ENCODE measurements at places on chromosomes 3 and 15.

DNA sequence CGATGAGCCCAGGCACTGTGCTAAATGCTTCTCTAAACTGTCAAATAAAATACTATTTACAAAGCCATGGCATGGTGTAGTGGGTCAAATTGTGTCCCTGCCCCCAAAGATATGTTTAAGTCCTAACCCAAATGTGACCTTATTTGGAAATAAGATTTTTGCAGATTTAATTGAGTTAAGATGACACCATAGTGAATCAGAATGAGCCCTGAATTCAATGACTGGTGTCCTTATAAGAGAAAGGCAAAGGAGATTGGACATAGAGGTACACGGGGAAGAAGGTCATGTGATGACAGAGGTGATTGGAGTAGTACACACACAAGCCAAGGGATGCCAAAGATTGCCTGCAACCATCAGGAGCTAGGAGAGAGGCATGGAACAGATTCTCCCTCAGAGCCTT lies 121.6 kb upstream of the VEPH1 start:
- no peak for DNase-seq

GRCh38 chr15:25710184-25710583 lies 152.9 kb downstream of the ATP10A start:
- no peak for DNase-seq

GRCh38 chr3:160169139-160169976 lies 55.9 kb upstream of the C3orf80 start:
- no peak for DNase-seq

- no peak for DNase-seq
These were observed 36.8 kb downstream of the MTMR10 start for GRCh38 chr15:30954674-30955073.

DNA sequence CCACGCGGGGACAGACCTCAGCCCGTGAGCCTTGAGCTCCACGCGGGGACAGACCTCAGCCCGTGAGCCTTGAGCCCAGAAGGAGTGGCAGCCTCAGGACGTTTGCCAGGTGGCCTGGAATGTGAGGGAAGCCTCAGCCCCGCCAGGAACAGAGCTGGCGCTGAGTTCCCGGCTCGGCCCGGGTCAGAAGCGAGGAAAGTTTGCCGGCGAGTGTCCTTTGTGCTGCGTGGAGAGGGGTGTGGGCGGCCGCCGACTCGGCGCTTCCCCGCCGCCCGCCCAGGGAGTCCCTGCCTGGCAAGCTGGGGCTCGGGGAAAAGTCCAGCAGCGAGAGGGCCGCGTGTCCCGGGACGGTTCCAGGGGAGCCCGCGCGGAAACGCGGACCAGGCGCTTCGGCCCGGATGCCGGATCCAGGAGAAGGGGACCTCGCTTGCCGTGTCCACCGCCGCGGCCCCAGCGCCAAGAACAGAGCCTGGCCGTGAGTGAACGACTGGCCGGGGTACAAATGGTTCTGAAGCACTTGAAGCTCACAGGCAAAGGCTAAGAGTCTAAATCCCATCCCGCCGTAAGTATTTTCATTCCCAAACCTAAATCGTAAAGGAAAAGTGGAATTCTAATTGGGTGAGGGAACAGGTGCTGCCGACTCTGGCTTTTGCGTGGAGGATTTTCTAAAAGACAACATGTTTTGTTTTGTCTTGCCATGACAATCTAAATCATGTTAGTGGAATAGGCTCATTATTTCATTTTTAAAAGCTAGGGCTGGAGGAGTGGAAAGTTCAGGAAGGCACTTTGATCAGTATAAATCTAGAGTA lies 1.7 kb downstream of the LRRN1 start:
- peak; percentile 37 for DNase-seq

DNA sequence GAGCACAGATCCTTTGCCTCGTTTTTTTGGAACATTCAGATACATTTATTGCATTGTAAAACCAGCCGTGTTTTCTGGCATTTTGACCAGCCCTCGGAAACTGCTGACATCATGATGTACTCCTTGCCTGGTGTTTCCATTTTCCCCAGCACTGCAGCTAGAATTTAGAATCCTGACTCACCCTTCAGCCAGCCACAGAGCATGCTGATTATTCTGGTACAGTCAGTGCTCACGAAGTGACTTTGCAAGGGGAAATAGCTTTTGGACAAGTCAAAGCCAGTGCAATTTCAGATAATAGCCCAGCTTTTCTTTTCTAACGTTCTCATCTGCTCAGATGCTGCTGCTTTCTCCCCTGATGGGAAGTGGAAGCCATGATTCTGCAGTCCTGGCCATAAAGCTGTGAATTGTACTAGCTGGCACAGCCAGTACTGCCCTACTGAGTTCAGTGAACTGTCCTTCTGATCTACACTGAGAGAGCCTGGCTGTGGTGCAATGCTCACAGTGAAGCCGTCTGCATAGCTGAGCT lies 12.1 kb upstream of the CNBP start:
- peak; percentile 77 for DNase-seq

DNA sequence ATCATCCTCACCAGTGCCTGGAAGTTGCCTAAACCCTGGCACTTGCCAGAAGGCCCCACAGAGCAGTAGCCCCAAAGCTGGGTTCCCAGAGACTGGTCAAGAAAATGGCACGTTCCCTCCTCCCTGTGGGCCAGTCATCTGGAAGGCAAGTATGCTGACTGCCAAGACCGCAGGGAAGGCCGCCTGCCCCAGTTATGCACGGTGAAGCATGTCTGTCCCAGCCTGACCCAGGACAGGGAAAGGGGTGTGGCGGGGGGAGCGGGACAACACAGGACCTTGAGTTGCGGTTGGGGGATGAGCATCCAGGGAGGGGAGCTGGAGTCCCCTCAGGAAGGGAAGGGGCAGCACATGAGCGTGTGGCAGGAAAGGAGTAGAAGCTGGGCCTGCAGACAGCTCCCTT lies 33.0 kb downstream of the RBPMS2 start:
- no peak for DNase-seq

DNA sequence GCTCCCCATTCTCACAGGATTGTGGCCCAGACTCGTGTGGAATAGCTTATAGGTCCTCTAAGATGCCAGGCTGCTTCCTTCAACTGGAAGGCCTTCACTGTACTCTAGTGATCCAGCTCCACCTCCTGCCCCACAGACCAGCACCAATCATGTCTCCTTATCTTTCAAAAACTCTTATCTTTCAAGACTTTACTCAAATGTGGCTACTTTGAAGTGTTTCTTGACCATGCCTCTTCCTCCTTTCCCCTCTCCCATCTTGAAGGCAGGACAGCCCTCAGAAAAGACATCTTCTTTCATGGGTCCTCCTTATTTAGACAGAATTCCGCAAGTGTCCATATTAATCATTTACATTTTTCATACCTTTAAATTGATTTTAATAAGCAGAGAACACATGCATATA lies 142.3 kb downstream of the CHST2 start:
- DNase-seq, result no peak

- no peak for DNase-seq
These were observed 44.8 kb downstream of the MESD start for GRCh38 chr15:80944818-80945217.

GRCh38 chr3:56131974-56132590 lies 336.2 kb downstream of the ERC2 start:
- no peak for DNase-seq

GRCh38 chr15:28983432-28984311 lies 97.9 kb downstream of the APBA2 start:
- DNase-seq, result no peak

GRCh38 chr3:157089455-157090221 lies 70.3 kb downstream of the CCNL1 start:
- no peak for DNase-seq

- no peak for DNase-seq
These were observed 64.5 kb downstream of the SMAD6 start for GRCh38 chr15:66766282-66767230.

- no peak for DNase-seq
These were observed 36.9 kb upstream of the TRIM59 start for GRCh38 chr3:160486459-160486869.

GRCh38 chr3:32551087-32551486 lies 19.6 kb downstream of the DYNC1LI1 start:
- no peak for DNase-seq

DNA sequence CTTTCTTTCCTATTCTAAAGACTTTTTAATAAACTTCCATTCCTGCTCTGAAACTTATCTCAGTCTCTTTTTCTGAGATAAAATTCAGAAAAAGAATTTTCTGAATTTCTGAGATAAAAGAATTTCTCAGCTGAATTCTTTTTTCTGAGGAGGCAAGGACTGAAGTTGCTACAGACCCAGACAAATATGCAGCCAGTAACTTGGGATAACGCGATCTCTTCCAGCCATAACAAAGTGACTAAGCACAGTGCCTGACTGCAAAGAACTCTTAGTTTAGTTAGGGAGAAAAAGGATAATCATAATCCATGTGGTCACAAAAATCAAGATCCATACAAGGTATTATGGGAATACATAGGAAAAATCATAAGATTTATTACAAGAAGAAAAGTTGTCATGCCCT lies 222.0 kb upstream of the GAP43 start:
- no peak for DNase-seq

DNA sequence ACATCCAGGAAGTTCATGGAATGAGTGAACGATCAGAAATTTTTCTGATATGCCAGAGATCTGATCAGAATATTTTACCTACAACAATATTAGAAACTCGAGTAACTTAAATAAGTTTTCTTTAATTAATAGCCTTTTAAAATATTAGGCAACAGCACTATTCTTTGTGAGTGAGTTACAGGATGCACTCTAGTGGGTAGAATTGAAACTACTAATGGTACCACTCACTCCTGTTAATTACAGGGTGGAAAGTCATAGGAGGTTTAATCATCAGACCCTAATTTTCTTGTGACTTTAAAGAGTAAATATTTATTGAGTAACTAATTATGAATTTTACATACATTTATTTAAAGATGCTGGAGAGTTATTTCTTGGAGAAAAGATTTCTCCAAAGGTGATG lies 217.3 kb downstream of the CACNA2D3 start:
- no peak for DNase-seq

- no peak for DNase-seq
These were observed 21.9 kb upstream of the ST3GAL6 start for GRCh38 chr3:98741121-98741716.

DNA sequence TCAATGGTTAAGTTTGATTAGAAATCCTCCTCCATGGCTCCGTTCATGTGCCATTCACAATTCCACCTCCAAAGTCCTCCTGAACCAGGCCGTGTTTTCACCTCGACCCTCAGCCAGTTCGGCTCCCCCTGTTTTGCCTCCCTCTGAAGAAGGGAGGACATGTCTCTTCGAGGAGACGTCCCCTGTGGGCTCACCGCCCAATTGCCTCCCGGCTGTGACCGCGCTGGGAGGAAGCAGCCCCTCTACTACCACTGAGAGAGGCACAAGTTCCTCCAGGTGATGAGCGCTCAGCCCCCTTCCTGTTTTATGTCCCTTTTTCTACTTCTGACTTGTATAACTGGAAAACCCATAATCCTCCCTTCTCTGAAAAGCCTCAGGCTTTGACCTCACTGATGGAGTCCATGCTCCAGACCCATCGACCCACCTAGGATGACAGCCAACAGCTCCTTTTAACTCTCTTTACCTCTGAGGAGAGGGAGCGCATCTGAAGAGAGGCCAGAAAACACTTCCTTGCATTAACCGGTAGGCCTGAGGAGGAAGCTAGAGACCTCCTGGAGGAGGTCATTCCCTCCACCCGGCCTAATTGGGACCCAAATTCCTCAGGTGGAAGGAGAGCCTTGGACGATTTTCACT lies 4.7 kb downstream of the DET1 start:
- DNase-seq, result no peak

GRCh38 chr3:9870978-9871377 lies 9.1 kb downstream of the CIDEC start:
- DNase-seq, result no peak

- DNase-seq, result no peak
These were observed 26.6 kb downstream of the BTLA start for GRCh38 chr3:112472691-112473090.

- no peak for DNase-seq
These were observed 63.9 kb upstream of the FAM98B start for GRCh38 chr15:38389924-38390542.

GRCh38 chr3:13317596-13318320 lies 102.4 kb downstream of the NUP210 start:
- no peak for DNase-seq

GRCh38 chr3:64176461-64176996 lies 48.7 kb downstream of the PRICKLE2 start:
- no peak for DNase-seq

DNA sequence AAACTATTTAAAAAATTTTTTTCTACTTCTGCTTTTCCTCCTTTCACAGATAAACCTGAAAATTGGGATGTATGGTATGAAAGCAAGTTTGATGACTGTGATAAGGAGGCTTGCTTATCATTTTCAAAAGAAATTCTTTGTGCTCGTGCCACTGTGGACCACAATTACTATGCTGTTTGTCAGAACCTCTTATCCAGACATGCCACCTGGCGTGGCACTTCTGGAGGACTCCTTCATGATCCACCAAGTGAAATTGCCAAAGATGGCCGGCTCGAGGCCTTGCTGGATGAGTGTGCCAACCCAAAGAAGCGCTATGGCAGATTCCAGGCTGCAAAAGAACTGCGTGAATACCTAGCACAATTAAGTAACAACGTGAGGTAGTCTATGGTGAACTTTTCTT lies 17.8 kb downstream of the DIPK2A start:
- no peak for DNase-seq

DNA sequence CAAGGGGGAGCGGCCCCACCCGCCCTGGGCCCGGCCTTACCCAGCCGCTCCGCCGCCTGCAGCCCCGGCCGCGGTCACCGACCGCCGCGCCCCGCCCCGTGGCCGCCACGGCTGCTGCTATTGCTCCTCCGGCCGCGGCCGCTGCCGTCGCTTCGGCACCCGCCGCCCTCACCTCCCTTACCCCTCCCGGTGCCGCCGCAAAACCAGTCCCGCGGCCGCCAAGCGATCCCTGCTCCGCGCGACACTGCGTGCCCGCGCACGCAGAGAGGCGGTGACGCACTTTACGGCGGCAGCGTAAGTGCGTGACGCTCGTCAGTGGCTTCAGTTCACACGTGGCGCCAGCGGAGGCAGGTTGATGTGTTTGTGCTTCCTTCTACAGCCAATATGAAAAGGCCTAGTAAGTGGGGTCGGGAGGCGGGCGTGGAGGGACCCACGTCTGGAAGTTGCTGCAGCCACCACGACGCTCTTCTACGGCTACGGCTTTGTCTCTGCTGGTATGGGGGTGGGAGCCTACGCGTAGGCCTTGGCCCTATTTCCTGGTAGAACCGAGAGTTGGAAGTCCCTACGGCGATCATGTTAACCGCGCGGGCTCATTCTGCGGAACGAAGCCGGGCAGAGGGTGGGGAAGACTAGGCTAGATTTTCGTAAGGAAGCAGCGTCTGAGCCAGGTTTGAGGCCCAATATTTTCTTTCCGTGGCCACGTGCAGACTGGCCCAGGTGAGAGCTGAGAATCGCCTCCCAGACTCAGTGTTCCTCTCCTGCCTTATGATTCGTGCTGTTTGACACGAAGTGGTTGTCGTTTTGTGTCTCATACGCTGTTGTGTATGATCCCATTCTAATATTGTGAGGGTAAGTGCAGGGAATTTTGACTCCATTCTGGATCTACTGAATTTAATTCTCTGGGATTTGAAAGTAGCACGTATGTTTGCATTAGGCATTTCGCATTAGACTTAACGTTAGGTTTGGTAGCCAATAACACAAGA lies at the start of the genes GNL3 and PBRM1:
Gene GNL3, plus strand, starts transcription at position 324 of the 983 bp plus-strand sequence. Its CDS starts 61 bp downstream, at position 385.
Gene PBRM1, minus strand, starts transcription at position 205 of the 983 bp plus-strand sequence.
- peak; percentile 94 for DNase-seq
